ENCODE measurements at places on chromosomes 1 and 21. TPM values are rescaled to one million over a fixed set of nuclear protein-coding genes. Genes with fewer than 3 reads are reported as not detected.

Gene JAK1
- polyA plus RNA-seq = 97.9 TPM

Gene PROK1
- polyA plus RNA-seq = not detected

Gene LIPI
- 0.27 TPM for polyA plus RNA-seq

Gene ARMH1
- 8.1 TPM for polyA plus RNA-seq

DNA sequence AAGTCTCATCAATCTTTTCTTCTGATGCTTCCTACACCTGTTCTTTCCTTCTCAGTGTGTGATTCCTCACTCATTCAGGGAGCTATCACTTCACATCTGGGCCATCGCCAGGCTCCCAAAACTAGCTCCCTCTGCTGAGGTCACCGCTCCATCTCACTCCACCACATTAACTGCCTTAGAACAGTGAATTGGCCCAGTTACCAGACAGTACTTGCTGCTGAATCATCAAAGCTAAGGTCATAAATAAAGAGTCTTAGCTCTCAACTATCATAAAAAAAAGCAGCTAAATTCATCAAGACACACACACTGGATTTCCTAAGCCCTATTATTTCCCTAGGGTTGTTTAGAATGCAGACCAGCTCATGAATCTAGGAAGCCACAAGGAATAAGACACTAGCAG lies 18.8 kb upstream of the SRM start:
- DNase-seq = no peak

- no peak for DNase-seq
Observed at GRCh38 chr1:110541906-110542395, 23.0 kb upstream of the KCNA10 start.

GRCh38 chr21:14755086-14755485 lies 209.0 kb upstream of the SAMSN1 start:
- DNase-seq = no peak

- DNase-seq = peak; percentile 16
Observed at GRCh38 chr1:20823845-20824244, 36.7 kb upstream of the HP1BP3 start.

DNA sequence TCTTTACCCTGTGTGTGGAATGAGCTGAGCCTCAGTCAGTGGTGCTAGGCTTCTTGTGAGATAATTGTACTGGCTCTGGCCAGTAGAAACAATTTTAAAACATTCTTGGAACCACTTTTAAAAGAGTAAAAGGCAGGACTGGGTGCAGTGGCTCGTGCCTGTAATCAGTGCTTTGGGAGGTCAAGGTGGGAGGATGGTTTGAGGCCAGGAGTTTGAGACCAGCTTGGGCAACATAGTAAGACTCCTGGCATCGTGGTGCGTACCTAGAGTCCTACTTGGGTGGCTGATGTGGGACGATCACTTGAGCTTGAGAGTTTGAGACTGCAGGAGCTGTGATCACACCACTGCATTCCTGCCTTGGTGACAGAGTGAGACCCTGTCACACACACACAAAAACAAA lies 89.8 kb downstream of the UCK2 start:
- no peak for DNase-seq

- DNase-seq = no peak
Observed at GRCh38 chr1:183077097-183077496, 53.9 kb downstream of the LAMC1 start.

GRCh38 chr1:246291127-246291526 lies 216.0 kb downstream of the SMYD3 start:
- DNase-seq = no peak

GRCh38 chr1:230822092-230822581 lies 46.2 kb downstream of the C1orf198 start:
- DNase-seq = no peak

DNA sequence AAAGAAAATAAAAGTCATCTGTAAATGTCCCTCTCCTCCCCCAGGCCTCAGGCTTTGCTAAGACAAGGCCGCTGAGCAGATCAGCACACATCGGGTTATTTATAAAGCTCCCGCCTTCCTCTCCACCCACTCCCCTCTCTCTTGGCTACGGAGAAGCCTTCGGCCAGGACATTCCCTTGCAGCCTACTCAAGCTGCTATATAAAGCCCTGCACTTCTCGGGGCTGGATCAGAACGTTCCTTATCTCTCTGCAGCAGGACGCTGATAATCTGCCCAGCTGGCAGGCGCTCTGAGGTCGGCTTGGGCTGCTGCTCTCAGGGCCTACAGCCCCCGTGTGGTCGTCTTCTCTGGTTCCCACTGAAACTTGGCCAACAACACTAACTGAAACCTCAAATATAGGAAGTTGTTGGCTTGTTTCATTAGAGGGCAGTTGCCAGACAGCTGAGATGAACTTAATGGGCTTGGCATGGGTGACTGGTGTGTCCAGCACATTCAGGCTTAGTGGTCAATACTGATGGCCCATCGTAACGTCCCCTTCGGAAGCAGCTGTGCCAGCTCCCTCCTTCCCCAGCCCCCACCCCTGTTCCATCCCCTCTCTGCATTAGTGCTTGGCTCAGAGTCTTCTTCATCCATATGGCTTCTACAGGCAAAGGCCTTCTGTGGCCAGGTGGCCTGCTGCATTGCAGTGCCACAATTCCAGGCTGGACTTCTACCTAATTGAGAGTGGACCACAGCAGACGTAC lies 64.6 kb downstream of the IER5 start:
- DNase-seq = no peak

DNA sequence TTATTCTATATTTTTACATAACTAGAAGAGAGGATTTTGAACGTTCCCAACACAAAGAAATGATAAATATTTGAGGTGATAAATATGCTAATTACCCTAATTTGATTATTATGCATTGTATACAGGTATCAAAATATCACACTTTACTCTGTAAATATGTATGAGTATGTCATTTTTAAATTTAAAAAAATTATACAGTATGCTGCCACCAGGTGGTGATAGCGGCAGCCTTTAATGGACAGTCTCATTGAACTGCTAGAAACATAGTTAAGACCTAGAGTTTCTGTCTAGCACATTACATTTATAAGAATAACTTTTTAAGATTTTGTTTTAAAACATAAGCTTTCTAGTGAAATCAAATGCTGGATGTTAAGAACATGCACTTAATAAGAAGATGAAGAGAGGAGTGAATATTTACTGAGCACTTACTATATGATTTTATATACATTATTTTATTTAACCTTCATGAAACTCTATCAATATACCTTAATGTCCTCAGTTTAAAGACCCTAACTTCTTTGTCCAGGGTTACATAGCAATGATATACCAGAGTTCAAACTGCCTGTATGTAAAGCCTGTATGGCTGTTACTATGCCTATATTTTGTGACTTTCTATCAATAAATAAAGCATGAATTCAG lies 207.1 kb downstream of the NUF2 start:
- no peak for DNase-seq

DNA sequence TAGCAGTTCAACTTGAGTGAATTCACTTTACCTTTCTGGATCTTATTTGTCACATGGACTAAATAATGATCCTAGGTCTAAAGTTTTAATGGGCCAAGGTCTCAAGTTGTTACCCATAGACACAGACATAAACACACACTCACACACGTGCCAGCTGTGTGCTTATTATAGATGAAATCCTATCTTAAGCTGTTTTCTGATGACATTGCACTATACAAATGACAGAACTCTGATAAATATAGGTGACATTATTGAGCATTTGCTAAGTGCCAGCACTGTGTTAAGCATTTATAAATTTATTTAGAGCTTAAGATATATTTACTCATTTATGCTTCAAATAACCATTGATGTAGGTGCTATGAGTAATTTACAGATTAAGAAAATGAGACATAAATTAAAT lies 474.4 kb upstream of the NR5A2 start:
- no peak for DNase-seq

- DNase-seq = no peak
Observed at GRCh38 chr1:241666419-241666818, 14.3 kb downstream of the WDR64 start.

- DNase-seq = no peak
Observed at GRCh38 chr1:66452162-66452561, 81.8 kb upstream of the SGIP1 start.

GRCh38 chr1:181011301-181012202 lies 11.1 kb downstream of the STX6 start:
- DNase-seq = no peak

DNA sequence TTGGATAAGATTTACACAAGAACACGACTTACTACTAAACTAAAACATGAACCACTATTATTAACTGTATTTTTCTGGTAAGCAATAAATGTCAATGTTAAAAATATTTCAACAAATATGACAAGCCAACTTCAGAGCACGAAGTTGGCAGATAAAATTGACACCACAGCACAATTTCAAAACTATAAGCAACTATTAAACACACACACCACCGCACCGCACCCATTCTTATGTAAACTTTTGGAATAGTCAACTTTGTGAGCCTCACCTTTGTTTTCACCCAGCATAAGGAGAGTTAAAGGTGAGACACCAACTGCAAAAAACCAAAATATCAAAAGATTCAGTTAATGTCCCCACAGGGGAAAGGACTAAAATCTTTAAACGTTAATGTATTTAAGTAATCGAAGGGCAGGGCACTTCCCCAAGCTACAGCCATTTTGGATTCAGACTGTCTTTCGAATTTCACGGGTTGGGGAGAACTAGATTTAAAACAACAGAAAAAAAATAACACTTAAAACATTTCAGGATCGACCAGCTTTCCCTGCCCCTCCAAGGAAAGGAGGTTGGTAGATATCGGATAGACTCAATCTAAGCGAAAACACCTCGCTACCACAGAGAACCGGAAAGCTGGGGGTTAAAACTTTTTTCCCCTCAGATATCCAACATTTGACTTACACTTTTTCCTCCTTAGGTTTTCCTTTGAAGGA lies 872 bp downstream of the GPBP1L1 start:
- DNase-seq = peak; percentile 26

DNA sequence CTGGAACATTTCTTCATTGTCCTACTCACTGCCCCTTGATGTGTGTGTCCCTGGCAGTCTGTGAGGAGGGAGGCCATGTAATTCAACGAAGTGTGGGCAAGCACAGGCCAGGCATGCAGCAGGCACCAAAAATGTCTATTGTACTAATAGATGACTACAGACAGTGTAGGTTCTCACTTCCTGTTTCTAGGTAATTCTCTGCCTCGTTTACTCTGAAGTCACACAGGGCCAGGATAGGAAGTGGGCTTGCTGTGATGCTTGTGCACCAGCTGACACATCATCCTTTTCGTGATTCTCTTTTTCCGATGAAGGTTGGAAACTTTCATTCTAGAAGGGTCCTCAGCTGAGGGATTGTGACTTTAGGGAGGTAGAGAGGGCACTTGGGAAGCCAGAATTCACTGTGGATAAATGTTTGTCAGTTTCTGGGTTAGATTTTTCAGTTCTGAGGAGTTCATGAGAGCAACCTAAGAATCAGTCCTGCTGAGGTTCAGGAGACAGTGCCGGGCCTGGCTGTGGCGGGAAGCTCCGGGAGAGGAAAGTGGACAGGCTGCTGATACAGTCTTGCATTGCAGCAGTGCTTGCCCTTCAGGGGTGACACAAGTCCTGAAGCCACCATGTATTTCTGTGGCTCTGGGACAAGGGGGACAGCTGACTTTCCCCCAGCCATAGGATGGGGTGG lies 4.3 kb upstream of the CSF1 start:
- DNase-seq = no peak

All from renal pelvis (tissue), 12 donors.